ENCODE measurements at places on chromosomes 1 and 21. TPM values are rescaled to one million over a fixed set of nuclear protein-coding genes. Genes with fewer than 3 reads are reported as not detected.

The CYP4B1 gene
- total RNA-seq, result not detected

The SMPDL3B gene
- total RNA-seq, result 0.99 TPM

The CFAP74 gene
- not detected for total RNA-seq

The S100B gene
- total RNA-seq, result not detected

The PCNT gene
- total RNA-seq, result 16.8 TPM

The WDR64 gene
- total RNA-seq, result not detected

The C1orf185 gene
- not detected for total RNA-seq

The SETDB1 gene
- 22.9 TPM for total RNA-seq

The ESRRG gene
- not detected for total RNA-seq

The GCSAML gene
- not detected for total RNA-seq

The CCDC190 gene
- not detected for total RNA-seq

The CYP4A22 gene
- not detected for total RNA-seq

The KRTAP26-1 gene
- not detected for total RNA-seq

Measured in A549 treated with CpdA at 1 μM for 4 hours (cell line).